ENCODE measurements at places on chromosomes 6 and 20.

DNA sequence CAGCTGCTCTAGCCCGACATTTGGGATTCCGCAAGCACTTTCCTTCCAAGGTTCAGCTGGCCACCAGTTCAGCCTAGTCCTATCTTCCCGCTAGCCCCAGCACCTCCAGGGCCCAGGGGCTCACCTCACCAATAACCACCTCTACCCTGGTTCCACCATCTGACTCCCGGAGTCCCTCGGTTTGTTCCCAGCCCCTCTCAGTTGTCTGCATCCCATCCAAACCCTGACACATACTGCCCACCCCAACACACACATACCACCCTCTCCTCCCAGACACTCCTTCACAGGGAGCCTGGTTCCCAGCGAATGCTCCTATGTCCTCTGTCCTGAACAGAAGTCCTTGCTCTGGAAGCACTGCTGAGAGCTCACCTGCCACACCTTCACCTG, 418 bp downstream of the TNXB start:
- no peak for DNase-seq

DNA sequence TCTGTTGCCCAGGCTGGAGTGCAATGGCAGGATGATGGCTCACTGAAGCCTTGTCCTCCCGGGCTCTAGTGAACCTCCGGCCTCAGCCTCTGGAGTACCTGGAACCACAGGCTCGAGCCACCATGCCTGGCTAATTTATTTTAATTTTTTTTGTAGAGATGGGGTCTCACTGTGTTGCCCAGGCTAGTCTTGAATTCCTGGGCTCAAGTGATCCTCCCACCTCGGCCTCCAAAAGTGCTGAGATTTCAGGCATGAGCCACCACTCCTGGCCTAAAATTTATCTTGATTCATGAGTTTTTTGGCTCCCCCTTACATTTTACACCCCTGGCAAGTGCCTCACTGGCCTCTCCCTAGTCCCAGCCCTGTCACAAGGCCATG, 2.5 kb upstream of the SLC29A1 start:
- DNase-seq: no peak

DNA sequence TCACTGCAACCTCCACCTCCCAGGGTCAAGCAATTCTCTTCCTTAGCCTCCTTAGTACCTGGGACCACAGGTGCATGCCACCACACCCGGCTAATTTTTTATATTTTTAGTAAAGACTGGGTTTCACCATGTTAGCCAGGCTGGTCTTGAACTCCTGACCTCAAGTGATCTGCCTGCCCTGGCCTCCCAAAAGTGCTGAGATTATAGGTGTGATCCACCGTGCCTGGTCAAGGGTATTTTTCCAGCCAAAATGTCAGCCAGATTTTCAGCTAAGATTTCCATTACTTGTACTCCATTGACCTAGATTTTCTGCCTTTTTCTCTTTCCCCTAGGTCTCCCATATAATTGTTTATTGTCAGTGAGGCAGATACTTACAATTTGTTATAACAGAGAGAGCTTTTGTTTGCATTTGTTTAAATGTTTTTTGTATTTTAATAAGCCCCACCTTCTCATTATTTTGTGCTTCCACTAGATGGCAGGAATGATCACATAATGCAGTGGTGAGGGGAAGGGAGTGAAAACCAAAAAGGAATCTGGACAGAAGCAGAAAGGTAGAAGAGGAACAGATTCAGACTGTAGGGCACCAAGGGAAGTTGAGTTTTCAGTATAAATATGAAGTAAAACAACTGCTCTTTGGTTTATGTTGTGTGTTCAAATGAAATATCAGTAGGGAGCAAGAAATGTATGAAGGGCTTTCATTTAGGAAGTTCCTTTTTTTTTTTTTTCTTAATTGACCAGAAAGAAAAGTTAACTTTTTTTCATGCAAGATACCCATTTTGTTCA, 29.7 kb downstream of the RPF2 start:
- DNase-seq: no peak

GRCh38 chr6:16320533-16321340, 82.3 kb downstream of the GMPR start:
- DNase-seq: no peak

GRCh38 chr6:167547751-167548150, 222.9 kb downstream of the TTLL2 start:
- DNase-seq: no peak

DNA sequence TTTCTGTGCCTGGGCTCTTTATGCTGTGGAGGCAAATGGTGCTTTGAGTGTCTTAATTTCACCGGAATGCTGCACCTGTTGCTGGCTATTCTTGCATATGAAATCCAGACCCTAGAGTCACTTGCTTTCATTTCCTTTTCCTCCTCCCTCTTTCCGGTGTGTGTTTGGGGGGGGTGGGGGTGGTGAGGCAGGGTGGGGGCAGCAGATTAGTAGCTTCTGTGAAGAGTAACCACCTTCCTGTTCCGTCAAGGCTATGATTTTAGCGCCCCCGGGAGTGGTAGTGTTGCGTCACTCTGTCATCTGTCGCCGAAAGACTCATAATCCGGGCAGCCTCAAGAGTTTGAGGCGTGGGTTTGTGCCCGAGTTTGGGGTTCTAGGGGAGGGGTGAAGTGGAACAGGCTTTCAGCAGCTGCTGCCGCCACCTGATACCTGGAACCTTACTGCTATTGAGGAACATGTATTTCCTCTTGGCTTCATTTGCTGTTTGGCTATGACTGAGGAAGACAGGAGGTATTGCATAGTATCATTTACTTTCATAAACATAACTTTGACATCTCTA, 49.1 kb downstream of the UTRN start:
- no peak for DNase-seq

GRCh38 chr6:151025076-151025475, 159.6 kb downstream of the MTHFD1L start:
- DNase-seq: peak; percentile 78

DNA sequence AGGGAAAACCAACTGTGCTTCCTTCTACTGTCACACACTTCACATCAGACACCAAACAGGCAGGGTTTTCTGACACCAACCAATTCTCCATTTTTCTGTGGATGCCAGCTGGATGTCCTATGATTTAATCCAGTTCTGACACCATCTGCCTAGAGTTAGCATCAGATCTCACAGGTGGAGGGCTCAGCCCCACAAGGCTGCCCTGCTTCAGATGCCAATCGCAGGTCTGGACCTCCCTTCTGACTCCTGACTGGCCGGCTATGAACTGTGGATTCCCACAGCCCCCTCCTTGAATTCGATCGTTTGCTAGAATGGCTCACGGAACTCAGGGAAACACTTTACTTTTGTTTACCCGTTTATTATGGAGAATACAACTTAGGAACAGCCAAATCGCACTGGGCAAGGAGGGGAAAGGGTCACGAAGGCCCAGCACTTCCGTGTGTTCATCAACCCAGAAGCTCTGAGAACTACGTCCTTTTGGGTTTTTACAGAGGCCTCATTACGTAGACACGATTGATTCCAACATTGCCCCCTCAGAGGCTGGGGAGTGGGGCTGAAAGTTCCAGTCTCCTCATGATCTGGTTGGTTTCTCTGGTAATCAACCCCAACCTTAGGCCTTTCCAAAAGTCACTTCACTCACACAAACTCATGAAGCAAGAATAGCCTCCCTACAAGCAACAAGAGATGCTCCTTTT, 25.4 kb upstream of the MAS1 start:
- no peak for DNase-seq

GRCh38 chr6:20461576-20461975, 59.9 kb downstream of the E2F3 start:
- no peak for DNase-seq

DNA sequence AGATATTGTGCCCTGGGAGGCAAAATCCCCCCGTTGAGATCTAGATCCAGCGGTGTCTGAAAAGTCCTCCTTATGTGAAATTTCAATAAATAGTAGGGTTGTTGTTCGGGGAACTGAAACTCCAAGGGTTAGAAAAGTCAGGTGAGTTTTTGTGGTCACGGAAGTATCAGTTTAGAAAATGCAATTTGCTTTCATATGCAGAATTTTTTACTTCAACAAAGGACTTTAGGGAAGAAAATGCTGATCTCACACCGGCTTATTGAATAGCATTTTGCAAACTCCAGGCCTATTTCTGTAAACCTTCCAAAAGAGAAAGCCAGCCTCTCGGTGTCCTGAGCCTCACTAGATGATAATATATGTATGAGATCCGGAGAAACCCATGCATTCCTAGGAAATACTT, 254.7 kb downstream of the TSHZ2 start:
- DNase-seq: no peak

- DNase-seq: no peak
Observed at GRCh38 chr20:10777710-10778109, 103.9 kb upstream of the JAG1 start.

- no peak for DNase-seq
Observed at GRCh38 chr6:144630857-144631256, 345.7 kb downstream of the UTRN start.

GRCh38 chr6:170405311-170405975, 98.9 kb downstream of the FAM120B start:
- no peak for DNase-seq

DNA sequence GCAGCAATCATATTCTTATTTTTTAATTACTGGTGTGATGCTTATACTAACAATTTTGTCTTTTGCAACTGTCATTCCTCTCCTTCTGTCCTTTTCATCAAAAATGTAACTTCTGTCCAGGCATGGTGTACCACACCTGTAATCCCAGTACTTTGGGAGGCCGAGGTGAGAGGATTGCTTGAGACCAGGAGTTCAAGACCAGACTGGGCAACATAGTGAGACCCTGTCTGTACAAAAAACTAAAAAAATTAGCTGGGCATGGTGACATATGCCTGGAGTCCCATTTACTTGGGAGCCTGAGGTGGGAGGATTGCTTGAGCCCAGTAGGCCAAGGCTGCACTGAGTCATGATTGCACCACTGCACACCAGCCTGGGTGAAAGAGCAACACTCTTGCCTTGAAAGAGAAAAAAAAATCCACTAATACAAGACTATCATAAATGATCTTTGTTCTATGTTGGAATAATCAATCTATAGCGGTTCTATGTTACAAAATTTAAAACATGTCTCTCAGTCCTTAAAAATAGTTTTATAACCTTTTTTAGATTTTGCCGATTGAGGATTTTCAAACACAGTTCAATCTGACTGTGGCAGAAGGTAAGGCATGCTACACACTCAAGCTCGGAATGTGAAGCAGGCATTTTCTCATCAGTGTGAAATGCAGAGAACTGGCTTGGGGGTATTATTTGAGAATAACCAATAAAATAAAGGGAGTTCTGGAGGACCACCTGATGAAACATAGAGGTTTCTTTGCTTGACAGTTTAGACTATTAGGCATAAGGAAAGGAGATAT, 70.4 kb downstream of the ENPP1 start:
- no peak for DNase-seq

GRCh38 chr6:37784585-37784967, 35.0 kb upstream of the ZFAND3 start:
- DNase-seq: no peak

GRCh38 chr6:99604166-99605073, 2.2 kb upstream of the PRDM13 start:
- no peak for DNase-seq

- DNase-seq: no peak
Observed at GRCh38 chr6:45718871-45719270, 296.8 kb downstream of the CLIC5 start.

DNA sequence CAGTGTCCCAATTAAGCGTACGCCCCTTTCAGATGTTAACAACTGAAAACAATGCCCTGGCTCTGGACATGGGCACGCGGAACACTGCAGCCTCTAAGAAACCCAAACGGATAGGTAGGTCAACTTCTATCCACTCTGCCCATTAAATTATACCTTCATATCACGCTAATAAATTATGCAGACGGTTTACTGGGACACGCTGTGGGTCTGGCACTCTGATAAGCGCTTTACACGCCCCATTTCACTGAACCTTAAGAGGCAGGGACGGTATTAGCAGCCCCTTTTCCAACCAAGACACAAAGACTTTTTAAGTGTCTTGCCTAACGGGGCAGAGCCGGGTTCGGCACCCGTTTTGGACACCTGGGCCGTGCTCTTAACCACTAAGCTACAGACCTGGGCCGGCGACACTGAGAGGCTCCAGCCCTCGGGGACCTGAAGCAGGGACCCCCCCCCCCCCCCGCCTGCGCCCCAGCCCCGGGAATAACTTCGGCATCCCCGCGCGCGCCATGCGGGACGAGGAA, 744 bp downstream of the STAU1 start:
- DNase-seq: no peak

DNA sequence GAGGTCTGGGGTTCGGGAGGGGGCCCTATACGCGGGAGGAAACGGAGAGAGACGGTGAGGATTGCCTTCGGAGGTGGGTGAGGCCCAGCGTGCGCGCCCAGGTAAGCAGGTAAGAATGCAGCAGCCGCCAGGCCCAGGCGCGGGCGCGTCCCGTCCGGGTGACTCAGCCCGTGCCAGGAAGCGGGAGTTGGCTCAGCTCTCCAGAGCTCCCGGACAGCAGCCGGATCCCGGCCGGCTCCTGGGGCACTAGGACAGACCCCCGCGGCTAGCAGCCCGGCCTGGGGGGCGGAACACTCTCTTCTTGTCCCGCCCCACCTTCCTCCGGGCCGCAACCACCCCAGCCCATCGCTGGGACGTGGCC, 1.5 kb upstream of the MDFI start:
- DNase-seq: no peak

DNA sequence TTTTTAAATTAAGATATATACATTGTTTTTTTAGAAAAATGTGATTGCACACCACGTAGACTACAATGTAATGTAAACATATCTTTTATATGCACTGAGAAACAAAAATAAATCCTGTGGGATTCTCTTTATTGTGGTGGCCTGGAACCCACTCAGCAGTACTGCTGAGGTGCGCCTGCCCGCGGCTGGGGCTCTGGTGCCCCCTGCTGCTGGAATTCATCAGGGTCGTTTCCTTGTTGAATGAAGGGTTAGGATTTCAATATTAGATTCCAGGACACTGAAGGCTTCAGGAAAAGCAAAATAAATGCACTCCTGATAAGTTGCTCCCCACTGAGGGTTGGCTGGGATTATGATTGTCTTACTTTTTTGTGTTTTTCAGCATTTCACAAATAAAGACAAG, 175.8 kb upstream of the GGTLC1 start:
- no peak for DNase-seq

- no peak for DNase-seq
Observed at GRCh38 chr6:64482631-64483030, 847.0 kb downstream of the PHF3 start.

DNA sequence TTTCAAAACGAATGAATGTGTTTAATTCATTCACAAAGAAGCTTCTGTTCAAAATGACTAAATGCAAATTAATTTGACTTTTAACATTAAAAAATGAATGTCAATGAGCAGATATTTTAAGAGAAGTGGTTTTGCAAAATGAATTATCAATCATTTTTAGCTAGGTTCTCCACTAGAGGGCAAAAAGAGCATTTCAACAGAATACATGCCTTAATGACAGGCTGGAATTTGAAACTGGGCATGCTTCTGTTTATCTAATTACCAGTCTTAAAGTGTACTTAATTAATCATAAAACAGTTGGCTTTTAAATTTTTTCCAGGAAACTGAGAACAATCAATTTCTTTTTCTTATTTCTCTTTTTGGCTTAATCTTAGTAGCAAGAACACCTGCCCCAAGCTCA, 63.8 kb upstream of the TINAG start:
- no peak for DNase-seq

GRCh38 chr6:52877168-52877567, 32.3 kb downstream of the GSTA3 start:
- no peak for DNase-seq
